ENCODE measurements at places on chromosomes 7 and 10.

DNA sequence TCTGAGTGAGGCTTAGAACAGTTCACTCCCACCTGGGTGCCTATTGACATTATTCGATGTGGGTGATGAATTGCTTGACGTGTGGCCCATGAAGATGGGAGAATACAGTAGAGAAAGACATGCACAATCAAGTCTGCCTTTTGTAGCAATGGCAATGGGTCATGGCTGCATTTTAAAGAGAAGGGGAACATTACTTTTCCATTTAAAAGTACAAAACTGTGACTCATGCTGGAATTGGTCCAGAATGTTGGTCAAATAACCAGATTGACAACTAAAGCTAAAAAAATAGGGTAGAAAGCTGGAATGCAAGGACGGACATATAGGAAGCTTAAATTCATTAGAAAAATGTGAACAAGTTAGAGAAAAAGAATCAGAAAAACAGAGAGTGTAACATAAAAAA is 104.1 kb upstream of the SLC25A13 start:
- no peak for DNase-seq

- DNase-seq: no peak
Observed at GRCh38 chr10:113142601-113143362, 192.7 kb downstream of the TCF7L2 start.

- DNase-seq: no peak
Observed at GRCh38 chr10:130471486-130471885, 335.3 kb downstream of the GLRX3 start.

DNA sequence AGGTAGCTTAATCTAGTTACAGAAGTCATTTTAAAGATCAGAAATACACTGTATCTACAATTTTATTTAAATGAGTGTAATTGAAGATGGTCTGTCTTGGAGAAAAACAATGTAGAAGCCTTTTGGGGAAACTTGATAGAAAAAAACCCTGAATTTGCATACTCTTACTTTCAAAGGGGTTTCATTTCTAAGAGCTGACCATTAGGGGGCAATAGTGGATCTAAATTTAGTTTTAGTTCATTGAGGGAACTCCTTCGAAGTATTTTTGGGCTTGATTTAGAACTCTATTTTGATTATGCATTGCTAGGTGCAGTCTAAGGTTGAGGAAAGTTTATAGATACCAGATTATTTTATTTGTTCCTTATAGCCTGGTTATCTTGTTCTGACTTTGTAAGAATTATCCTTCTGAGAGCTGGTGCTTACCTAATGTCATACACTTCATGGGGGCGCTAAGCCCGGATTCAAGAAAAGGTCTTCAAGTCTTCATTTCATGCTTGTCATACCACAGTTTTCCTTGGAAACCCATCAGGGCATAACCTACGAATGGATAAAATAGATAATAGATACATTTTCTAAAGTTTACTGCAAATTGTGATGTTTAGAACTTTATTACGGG is 69.1 kb upstream of the MXI1 start:
- DNase-seq: peak; percentile 60

GRCh38 chr7:100221231-100221718 is 1.5 kb downstream of the PVRIG start:
- DNase-seq: no peak

DNA sequence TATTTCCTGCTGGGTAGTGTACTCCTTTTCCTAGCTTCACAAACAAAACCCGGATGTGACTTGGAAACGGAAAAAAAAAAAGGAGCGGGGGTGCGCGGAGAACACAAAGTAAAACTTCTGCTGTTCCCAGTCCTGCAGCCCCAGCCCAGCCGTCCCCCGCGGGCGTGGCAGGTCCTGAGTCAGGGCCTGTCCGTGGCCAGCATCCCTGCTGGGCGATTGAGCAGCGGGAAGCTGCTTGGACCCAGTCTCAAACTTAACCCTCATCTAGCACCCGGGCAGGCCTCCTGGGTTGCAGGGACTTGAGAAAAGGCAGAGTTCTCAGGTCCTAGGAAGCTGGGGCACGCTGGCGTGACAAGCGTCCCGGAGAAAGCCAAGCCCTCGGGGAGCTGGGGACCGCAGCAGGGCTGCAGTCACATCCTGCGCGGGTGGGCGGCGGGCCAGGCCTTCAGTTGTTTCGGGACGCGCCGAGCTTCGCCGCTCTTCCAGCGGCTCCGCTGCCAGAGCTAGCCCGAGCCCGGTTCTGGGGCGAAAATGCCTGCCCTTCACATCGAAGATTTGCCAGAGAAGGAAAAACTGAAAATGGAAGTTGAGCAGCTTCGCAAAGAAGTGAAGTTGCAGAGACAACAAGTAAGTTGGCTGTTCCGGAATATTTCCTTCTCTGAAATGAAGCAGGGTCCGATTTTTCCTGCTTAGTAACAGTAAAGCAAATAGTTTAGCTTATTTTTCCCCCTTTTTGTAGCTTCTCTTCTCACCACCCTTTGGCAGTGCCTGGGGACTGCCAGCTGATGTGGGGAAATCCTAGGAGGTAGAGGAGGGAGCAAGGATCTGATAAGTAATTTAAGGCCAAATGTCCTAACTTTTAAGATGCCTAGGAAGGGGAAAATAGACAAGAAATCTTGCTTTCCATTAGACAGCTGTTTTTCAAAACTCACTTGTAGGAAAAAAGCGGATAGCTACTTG is at the start of gene GNG11:
Gene GNG11, plus strand, starts transcription at position 129 of the 960 bp plus-strand sequence. Its CDS starts 403 bp downstream, at position 532.
- peak; percentile 60 for DNase-seq

- DNase-seq: peak; percentile 68
Observed at GRCh38 chr10:102802920-102803534, 34.2 kb downstream of the CYP17A1 start.
